DMS 273 treated with DMSO at 0.1 percent for 48 hours (cell line): ENCODE measurements at places on chromosomes 6 and 20.

GRCh38 chr6:39274471-39274870 is 39.7 kb downstream of the KCNK17 start:
- DNase-seq, result no peak

GRCh38 chr6:53679446-53679933 is 13.9 kb upstream of the KLHL31 start:
- no peak for DNase-seq

GRCh38 chr6:120122401-120122800 is 772.8 kb upstream of the MAN1A1 start:
- DNase-seq, result no peak

DNA sequence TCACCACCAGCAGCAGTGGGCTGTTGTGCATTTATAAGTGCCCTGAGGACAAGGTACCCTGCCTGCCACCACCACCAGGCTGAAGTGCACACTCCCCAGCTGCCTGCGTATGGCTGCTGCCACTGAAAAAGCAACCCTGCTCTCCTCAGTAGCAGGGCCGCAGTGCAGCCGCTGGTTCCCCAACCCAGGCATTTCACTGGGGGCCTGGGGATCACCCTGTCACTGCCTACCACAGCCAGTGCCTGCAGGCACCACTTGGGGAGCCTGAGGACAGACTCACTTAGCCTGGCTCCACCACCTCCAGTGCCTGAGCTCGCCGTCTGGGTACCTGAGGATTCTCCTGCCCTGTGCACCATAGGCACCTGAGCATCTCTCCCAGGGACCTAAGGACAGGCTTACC is 215.6 kb downstream of the PACRG start:
- DNase-seq, result no peak

GRCh38 chr6:57257911-57258541 is 35.9 kb upstream of the RAB23 start:
- DNase-seq, result no peak

- DNase-seq, result no peak
Measured at GRCh38 chr20:25136643-25137559, 55.0 kb upstream of the VSX1 start.

GRCh38 chr20:49291200-49291599 is 13.3 kb upstream of the ZNFX1 start:
- no peak for DNase-seq
